Gastrocnemius medialis (tissue), 4 donors: ENCODE measurements at places on chromosomes 7 and 10.
A peak's percentile ranks its signal among the peaks of the same experiment; 100 is the strongest.

DNA sequence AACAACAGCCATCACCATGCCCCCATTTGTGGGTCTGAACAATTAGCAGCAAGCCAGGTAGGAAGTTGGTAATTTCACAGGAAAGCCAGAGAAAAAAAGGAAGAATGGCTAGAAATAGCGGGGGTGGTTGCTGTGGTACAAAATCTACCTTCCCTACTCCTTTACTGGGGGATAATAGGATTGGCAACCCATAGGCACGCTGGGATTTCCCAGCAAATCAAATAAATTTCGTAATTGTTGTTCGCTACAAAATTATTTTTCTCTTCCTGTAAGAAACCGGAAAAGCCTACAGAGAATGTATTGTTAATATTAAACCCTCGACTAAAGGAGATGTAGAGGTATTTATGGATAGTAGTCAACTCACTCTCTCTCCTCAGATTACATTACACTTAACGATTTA lies 123.9 kb downstream of the DOCK4 start:
- no peak for DNase-seq

DNA sequence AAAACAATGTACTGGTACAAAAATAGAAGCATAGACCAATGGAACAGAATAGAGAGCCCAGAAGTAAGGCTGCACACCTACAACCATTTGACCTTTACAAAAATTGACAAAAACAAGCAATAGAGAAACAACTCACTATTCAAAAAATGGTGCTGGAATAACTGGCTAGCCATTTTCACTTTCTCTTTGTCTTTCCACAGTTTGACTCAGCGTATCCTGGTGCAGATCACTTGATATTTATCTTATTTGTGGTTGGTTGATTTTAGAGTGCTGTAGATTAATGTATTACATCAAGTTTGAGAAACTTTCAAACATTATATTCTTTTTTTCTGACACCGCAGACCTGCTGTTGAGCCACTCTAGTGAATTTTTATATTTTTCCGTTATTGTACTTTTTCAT lies 381.4 kb downstream of the DGKB start:
- no peak for DNase-seq

DNA sequence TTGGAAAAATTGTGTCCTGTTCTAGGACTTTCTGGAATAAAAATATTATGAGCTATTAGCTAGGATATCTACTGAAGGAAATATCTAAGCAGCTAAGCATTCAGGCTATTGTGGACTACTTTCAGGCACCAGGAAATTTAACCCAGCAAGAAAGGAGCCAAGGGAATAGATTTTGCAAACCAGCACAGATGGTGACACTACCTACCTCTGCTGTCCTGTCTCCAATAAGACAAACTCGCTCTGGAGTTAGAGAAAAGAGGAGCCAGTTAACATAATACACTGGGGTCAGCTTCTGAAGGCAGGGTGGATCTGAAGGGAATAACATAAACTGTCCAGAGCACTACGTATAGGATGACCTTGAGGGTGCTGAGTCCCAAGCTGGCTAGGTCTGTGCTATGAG lies 223.7 kb upstream of the PRSS58 start:
- no peak for DNase-seq

DNA sequence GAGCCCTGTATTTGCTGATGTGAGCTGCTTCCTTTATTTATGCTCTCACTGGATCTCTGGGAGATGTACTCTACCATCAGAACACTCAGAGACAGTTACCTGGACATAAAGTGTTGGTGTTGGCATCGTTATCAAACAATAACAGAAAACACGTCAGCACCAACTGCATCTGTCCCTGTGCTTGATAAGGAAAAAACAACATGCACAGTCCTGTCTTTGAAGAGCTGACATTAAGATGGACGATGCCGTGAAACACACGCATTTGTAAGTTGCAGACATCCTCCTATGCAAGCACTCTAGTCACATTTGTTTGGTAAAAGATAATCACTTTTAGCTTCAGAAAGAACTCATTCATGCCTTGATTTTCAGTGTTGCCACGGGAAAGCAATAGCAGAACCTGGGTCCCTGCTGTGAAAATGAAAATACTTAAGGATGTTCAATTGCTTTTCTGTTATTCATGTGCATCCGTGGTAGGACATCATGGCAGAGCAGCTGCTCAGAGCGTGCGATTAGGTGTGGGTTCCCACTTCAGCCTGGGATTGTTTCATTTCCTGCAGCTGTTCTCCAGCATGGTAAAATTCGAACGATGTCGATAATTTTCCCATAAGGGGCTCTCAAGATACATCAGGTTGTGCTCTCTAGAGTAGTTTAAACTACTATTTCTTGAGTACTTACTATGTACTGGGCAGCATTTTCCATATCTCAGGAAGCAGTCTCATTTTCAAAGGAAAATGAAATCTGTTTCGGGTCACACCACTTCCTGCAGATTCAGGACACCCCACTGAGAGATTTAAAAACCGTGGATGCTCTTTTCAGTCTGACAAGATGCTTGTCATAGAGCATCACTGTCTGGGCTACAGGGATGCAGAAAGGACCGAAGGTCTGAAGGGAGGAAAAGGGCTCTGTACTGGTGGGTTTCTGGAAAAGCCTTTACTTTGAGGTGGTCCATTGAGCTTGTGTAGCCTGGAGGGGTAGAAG lies 248.7 kb downstream of the CAMK1D start:
- DNase-seq = no peak

DNA sequence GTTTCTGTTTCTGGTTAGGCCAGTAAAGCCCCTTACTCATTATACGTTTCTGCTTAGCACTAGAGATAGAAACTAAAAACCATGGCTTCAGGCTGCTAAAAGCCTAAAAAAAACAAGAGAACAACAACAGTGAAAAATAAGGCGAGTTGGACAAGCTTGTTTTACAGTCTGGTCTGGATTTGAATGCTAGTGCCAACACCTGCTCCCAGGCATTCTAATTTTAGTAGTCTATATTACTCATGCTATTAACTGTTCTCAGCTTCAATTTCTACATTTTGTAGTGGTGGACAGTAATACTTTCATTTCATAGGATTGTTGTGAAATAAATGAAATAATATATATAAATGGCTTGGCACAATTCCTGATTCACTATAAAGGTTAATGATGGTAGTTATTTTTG lies 108.5 kb downstream of the HBP1 start:
- DNase-seq = peak; percentile 39

- DNase-seq = no peak
These were observed 29.4 kb upstream of the AMPH start for GRCh38 chr7:38660427-38661099.

- DNase-seq = no peak
These were observed 46.4 kb upstream of the RSBN1L start for GRCh38 chr7:77649716-77650349.

GRCh38 chr7:77904252-77904651 lies 105.7 kb downstream of the PHTF2 start:
- no peak for DNase-seq

- DNase-seq = no peak
These were observed 112.6 kb upstream of the TBX20 start for GRCh38 chr7:35366167-35367155.

DNA sequence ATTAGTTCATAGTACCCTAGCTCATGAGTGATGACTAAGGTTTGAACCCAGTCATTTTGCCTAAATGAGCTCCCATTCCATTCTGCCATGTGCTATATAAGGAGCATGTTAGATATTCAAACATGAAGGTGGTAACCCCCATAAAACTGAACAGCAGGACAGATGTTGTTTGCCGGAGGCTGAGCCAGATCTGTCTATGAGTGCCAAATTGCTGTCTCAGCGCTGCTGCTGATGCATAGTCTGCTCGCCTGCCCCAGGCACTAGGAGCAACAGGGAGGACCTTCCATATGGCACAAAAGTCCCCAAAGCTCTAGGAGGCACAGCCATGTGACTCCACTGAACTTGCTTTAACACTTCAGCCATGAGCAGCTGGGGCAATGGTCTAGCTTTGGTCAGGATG lies 466.0 kb upstream of the GHITM start:
- DNase-seq = no peak

- no peak for DNase-seq
These were observed 49.8 kb downstream of the CNOT4 start for GRCh38 chr7:135459951-135460567.

GRCh38 chr10:12503311-12503710 lies 154.0 kb downstream of the CAMK1D start:
- DNase-seq = no peak

GRCh38 chr7:98138672-98139071 lies 32.0 kb downstream of the LMTK2 start:
- no peak for DNase-seq

GRCh38 chr7:12954380-12955033 lies 267.1 kb downstream of the ARL4A start:
- no peak for DNase-seq

DNA sequence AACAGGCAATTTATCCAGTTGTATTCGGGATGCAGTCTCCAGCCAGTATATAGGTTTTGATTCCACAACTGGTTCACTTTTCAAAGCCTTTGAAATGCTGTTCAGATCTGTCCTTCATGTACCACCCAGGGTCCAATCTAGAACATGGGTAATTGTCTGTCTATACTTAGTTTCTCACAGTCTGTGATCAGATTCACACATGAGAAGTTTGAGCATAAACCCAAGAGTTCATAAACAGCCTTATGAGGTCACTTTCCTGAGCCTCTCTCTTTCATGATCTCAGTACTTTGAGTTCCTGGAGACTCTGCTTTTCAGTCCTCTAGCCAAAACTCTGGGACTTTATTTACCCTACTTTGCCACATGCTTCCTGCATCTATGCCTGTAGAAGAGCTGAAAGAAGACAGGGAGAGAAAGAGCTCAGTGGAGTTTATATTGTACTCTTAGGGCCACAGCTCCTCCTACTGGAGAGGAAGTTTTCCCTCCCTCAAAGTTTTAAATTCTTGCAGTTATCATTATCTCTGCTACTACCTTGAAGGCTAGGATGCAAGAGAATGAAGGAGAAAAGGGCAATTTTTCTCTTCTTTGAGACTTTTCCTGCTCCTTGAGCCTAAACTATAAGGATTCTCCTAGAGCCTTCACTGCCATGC lies 172.0 kb downstream of the ZEB1 start:
- no peak for DNase-seq

DNA sequence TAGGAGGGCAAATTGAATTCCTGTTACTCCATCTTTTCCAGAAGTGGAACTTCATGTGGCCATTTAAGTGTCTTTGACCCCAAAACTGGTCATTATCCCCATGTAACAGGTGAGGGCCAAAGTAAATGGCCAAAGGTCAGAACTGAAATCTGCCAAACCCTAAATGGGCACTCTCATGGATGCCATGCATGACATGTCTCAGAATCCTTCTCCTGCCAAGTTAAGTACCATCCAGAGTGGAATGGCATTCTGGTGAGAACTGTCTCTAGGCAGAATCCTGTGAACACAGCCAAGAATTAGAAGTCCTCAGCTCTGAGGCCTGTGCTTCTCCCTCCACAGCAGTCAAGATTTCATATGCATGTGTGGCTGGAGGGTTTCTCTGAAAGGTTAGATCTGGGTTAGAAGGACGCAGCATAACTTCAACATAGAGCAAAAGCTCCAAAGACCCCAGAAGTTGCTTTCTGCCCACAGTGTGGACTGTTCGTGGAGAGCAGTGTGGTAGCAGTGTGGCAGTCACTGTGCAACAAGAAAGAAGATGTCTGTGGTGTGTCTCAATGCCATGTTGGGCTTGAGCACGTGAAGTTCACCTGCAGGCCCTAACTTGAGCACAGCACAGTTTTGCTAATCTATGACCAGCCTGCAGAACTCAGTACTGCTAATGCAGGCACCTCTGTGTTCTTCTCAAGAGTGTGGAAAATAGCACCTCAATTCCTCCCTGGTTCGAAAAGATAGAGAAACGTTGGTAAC lies 121.3 kb downstream of the ADCY1 start:
- no peak for DNase-seq

GRCh38 chr10:132064082-132064755 lies 1.5 kb upstream of the JAKMIP3 start:
- peak; percentile 30 for DNase-seq

- DNase-seq = no peak
These were observed 89.5 kb downstream of the THSD7A start for GRCh38 chr7:11742496-11742895.

GRCh38 chr10:127940866-127941640 lies 34.1 kb downstream of the PTPRE start:
- DNase-seq = no peak

- no peak for DNase-seq
These were observed 65.4 kb downstream of the NPS start for GRCh38 chr10:127614484-127615017.

- peak; percentile 24 for DNase-seq
These were observed 945 bp downstream of the ADD3 start for GRCh38 chr10:110008518-110009339.

DNA sequence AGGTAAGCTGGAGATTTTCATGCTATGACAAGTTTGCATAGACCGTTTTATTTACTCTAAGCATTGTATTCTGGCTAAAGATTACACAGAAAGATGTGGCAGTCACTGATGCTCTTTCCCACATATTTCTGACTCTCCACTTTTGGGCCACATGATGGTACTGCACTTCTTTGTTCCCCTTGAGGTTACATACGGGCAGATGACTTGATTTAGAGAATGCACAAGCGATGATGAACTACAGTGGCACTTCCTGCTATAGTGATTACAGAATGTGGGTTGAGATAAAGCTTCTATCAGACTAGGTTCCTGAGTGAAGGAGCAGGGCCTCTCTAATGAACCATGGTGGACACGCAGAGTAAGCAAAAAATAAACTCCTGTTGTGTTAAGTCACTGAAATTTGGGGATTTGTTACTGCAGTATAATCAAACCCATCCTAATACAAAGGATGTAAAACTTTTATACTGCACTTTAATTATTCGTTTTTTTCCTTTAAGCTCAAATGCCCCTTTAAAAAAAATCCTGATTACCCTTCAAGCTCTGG lies 177.9 kb downstream of the TAX1BP1 start:
- no peak for DNase-seq

- DNase-seq = no peak
These were observed 96.0 kb downstream of the GPR85 start for GRCh38 chr7:112990624-112991023.

GRCh38 chr10:99975942-99976809 lies 33.6 kb downstream of the DNMBP start:
- no peak for DNase-seq

GRCh38 chr10:97498841-97499560 lies at the start of gene UBTD1:
UBTD1 (plus strand) TSS chr10:97498924; CDS start chr10:97499204, 280 bp downstream.
- DNase-seq = no peak

- no peak for DNase-seq
These were observed 77.4 kb upstream of the RET start for GRCh38 chr10:42999385-43000020.

- DNase-seq = no peak
These were observed 14.2 kb upstream of the ACTA2 start for GRCh38 chr10:88966797-88967196.

DNA sequence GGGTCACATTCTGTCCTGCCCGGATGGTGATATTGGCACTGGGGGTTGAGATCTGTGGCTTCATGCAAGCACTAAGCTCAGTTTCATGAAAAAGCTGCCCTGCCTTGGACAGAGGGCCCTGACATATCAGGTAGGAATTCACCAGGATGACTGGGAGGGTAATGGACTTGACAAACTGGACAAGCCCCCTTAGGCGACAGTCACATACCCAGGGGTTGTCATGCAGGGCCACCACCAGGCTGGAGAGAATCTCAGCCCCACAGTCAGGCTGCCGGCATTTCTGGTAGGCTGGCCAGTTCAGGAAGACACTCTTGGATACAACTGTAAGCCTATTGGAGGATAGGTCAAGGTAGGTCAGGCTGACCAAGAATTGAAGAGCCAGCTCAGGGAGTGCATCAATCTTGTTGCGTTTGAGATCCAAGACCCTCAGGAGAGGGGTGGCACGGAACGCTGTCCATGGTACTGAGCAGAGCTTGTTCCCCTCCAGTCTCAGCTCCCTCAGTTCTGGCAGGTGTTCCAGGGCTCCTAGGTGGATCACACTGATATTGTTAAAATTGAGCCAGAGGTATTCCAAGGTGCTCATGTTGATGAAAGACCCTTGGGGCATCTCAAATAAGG lies 824 bp downstream of the LRIT2 start:
- no peak for DNase-seq
